ENCODE measurements at places on chromosomes 1 and 21.

DNA sequence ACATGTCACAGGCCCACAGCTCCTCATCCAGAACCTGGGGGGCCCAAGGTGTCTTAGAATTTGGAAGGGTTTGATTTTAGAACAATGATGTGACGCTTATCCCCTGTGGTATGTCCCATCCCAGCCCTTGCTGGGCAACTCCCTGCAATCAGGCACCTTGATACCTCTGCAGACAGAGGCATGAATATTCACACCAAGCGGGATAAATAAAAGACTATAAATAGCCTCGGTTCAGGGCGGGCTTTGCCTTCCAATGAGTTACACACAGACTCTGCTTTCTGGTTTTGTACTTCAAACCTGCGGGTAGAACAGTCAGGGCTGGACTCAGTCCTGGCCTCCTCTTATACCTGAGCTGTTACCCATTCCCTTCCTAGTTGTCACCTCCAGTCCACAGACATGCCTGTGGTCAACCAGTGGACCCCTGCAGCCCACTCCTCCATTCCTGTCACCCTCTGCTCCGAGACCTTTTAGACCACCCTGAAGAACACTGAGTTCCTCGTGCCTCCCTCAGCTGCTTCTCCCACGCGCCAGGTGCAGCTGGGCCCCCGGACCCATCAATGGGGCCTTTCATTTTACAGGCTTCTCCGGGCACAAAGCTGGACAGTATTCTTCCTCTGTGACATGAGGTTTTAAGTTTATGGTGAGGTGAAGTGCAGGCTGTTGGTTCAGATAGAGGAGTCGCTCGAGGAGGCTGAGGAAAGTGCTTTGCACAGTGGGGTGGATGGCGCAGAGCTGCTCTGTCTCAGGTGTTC, 120.1 kb upstream of the TNR start:
- no peak for DNase-seq

- DNase-seq: no peak
These were observed 1.2 kb downstream of the S100A14 start for GRCh38 chr1:153614906-153615305.

GRCh38 chr1:30088594-30088993, 634.8 kb downstream of the MATN1 start:
- DNase-seq: no peak

DNA sequence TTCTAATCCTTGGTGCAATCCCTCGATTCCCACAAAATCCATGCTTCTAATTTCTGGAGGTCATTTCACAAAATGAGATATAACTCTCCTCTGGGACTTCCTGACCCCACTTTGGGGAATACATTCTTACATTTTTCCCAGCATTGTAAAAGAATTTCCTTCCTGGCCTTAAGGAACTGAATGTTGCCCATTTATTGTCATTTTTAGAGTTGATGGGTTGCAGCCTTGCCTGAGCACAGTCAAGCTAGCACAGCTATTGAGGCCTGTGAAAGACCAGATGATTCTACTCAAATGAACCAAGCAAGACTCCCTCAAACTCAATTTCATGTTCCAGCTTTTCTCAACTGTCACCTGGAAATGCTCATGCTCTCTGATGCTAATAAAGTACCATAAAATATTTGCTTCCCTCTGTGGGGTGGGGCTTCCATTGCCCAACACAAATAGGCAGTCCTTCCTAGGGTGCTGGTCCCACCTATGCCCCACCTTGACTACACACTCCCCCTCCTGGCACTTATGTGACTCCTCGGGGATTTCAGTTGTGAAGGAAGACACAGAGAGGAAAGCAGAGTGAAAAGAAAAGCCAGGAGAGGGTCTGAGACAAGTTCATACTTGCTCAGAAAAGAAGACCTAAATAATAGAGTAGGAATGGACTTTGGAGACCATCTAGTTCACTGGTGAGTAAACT, 24.0 kb upstream of the CDC7 start:
- no peak for DNase-seq

- no peak for DNase-seq
These were observed 217.9 kb downstream of the NTNG1 start for GRCh38 chr1:107358619-107359327.

GRCh38 chr1:53766194-53766742, 27.3 kb upstream of the GLIS1 start:
- DNase-seq: peak; percentile 8

GRCh38 chr1:185420588-185421081, 103.6 kb upstream of the IVNS1ABP start:
- DNase-seq: peak; percentile 74

DNA sequence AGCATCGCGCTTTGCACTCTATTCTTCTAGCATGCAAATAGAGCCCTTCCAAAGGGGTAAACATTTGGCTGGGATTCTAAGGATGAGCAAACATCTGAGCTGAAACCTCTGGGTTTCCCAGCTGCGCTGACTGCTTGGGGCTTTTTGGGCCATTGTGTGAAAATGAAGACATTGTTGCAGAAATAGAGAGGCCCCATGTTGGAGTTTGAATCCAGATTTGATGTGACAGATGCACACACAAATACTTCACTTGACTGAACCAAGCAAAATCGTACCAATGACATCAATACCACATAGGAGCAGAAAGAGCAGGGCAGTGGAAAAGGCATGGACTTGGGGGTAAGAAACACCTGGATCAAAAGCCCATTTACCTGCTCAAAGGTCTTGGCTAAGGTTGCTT, 144.6 kb upstream of the HMGB4 start:
- no peak for DNase-seq

GRCh38 chr1:247293047-247293446, 37.2 kb downstream of the VN1R5 start:
- no peak for DNase-seq

GRCh38 chr1:14296795-14297194, 301.7 kb upstream of the KAZN start:
- DNase-seq: no peak

DNA sequence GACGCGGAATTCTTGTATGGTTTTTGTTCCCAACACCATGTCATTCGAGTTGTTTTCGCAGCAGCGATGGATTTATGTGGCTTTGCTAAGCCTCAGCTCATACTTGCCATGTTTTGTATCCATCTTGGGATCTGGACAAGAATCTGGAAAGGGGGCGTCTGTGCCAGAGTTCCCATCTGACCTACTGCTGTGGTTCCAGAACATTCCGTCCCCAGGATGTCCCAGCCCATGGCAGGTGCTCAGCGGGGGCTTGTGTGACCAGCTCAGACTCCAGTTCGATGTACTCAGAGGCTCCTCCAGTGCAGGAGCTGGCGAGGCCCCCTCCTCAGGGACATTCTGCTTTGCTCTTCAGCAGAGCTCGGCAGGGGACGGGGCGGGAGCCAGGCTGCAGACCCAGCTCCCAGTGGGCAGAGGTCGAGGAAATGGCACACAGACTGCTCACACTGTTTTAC, 24.0 kb upstream of the ADARB1 start:
- DNase-seq: no peak

- no peak for DNase-seq
These were observed 12.1 kb upstream of the OLIG2 start for GRCh38 chr21:33013626-33014025.

DNA sequence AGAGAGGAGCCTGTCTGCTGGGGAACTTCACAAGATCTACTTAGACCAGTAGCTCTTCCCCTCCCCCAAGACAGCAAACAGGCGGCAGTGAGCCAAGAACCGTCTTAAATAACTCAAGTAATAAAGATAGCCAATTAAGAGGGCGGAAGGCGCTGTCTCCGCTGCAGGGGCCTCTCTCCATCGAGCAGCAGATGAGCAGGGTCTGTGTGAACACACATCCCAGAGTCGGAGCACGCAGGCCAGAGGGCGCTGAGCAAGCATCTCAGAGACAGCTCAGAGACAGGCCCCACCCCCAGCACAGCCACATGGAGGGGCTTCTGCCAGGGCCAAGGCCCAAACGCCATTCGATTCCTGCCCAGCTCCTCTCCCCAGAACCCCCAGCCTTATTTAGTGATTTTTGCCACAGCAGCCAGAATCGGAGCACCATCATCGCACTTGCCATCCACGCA, 11.1 kb downstream of the IFFO2 start:
- DNase-seq: no peak

All from CD4-positive, alpha-beta T cell treated with Interleukin-4 for 1 hour (primary cell).